IPS DF 6.9 (cell line): ENCODE measurements at places on chromosomes 5 and 9.

- DNase-seq = no peak
Measured at GRCh38 chr9:73667749-73668148, 516.1 kb downstream of the ANXA1 start.

GRCh38 chr5:135395451-135395850 is 3.6 kb downstream of the MACROH2A1 start:
- DNase-seq = no peak

- DNase-seq = no peak
Measured at GRCh38 chr5:59786334-59786805, 107.2 kb downstream of the PDE4D start.

DNA sequence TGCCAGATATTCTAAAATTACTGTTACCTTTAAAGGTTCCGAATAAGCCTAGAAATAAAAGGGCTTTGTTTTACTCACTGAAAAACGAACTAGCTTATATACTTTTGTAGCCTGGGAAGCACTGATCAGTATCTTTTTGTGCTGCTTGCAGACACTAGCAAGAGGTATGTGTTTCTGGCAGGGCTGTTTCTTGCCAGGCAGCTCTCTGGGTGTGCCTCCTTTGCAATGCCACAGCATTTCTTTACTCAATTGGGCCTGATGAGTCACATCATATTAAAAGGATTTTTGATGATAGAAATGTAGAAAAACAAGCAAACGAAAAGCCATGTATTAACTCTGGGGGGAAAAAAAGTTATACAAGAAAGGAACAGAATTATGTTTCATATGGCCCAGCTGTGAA is 35.6 kb downstream of the CD180 start:
- no peak for DNase-seq

DNA sequence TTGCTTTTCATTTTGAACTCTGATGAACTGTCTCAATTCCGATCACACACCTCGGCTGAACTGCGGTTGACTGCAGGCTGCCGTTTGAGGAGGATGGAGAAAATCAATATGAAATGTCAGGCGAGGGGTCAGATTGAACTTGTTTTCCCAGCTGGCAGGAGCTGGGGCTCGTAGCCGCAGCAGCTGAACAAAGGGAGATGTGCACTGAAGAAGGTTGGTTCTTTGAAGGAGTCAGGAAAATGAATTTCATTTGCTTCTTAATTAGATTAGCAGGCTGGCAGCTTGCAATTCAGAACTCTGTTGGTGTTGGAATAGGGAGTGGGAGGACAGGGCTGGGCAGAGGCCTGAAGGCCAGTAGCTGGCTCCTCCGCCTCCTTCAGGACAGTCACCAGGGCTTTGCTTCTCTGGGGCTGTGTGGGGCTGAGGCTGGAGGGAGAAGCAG is 117.4 kb upstream of the GPR151 start:
- DNase-seq = no peak

DNA sequence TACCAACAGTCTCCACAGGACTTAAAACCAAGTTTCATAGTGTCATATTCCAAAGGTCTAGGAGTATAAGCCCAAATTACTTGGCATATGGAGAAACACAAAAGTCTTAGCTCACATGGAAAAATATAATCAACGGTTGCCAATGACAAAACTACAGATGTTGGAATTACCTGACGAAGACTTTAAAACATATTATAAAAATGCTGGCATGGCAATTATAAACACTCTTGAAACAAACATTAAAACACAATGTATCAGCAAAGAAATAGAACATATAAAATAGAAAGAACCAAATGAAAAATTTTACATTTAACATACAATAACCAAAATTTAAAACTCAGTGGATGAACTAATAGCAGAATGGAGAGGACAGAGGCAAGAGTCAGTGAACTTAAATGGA is 7.9 kb upstream of the WDR41 start:
- DNase-seq = no peak

DNA sequence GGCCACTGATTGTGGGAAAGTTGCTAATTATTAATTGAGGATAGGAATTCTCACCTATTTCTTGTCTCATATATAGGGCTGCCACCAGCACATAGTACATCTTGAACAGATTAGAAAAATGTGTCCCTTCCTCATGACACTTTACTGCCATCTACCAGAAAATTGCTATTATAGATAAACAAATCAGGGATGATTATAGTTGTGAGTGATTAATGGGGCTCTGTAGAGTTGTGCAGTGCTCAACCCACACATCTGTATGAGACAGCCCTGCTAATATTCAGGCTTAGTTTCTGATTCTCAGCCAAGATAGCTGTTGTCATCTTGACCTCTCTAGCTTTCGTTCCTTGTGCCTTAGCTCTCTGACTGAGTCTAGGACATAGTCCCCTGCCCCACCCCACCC is 373.3 kb downstream of the TLE4 start:
- DNase-seq = no peak

- no peak for DNase-seq
Measured at GRCh38 chr9:18800579-18800978, 232.4 kb downstream of the SAXO1 start.

GRCh38 chr9:136695435-136695895 is 8.2 kb upstream of the AGPAT2 start:
- no peak for DNase-seq

GRCh38 chr5:109365653-109366052 is 44.1 kb downstream of the PJA2 start:
- DNase-seq = no peak

DNA sequence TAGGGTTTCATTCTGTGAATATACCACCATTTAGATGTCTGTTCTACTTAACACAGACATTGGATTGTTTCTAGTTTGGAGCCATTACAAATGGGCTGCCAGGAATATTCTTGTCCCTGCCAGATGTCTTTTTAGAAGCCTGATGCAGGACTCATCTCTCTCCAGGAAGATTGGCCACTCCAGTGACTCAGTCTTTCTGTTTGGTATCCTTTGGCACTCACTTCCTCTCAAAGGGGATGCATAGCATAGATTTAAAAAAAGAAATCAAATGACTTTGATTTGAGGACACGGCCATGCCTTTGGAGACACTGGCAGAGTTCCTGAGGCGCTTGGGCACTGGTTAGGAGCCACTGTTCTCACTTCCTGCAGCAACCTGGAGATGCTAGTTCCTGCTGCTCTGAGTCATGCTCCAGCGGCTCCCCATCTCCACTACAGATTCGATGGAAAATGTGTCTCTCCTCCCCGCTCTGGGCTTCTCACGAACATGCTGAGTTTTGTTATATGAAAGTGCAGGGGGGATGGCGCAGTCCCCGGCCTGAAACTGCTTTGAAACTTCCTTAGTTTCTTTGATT is 3.5 kb upstream of the ZNF366 start:
- DNase-seq = no peak

- DNase-seq = no peak
Measured at GRCh38 chr9:136019681-136020060, 58.5 kb upstream of the UBAC1 start.

- DNase-seq = no peak
Measured at GRCh38 chr5:170168797-170169196, 63.1 kb downstream of the FOXI1 start.

DNA sequence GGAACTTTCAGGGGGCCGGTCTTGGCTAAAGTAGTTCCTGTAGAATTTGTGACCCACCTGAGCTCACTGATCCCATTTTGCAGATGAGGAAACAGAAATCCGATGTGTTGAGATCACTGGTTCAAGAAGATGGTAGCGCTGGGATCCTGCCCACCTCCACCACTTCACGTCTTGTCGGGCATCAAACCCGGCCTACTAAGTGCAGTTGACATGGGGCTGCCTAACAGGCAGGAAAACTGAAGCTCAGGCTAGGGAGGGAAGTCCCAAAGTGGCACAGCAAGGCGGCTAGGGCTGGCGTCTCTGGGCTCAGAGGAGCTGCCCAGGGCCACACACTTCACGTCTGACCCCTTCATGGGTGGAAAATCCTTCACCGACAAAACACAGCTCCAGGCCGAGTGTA is 502 bp upstream of the ENG start:
- no peak for DNase-seq

- no peak for DNase-seq
Measured at GRCh38 chr9:38358390-38359296, 33.9 kb upstream of the ALDH1B1 start.

DNA sequence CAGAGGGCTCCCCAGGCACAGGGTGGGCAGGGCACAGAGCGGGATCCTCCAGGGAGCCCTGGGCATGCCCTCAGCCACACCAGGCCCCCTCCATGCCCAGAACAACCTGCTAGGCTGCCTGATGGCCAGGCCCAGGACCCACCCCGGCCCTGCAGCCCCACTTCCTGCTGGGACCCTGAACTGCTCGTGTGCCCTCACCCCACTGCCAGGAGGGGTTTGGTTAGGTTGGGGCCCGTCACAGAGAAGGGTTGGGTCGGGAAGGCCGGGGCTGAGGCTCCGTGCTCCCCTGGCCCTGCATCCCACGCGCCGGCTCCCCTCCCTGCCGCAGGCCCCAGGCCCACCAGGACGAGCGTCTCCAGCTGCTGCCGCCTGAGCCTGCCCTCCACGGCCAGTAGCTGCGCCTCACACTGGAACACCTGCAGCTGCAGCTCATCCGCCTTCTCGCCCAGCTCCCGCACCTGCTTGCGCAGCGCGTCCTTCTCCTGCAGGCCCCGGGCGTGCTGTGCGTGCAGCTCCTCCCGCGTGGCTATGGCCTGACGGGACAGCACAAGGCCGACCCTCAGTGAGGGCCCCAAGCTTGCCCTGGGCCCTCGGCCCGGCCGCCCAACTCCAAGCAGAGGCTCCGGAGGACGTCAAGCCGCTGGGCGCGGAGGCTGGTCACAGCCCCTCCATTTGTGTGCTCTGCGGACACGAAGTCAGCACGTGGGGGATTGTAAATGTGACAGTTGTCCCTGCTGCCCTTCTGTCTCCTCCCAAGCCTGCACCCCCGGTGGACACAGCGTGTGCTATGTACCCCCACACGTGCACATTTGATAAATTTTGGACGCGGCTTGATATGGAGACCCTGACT is 4.0 kb upstream of the DNLZ start:
- no peak for DNase-seq

GRCh38 chr5:119187776-119188529 is 117.1 kb downstream of the DMXL1 start:
- DNase-seq = no peak

DNA sequence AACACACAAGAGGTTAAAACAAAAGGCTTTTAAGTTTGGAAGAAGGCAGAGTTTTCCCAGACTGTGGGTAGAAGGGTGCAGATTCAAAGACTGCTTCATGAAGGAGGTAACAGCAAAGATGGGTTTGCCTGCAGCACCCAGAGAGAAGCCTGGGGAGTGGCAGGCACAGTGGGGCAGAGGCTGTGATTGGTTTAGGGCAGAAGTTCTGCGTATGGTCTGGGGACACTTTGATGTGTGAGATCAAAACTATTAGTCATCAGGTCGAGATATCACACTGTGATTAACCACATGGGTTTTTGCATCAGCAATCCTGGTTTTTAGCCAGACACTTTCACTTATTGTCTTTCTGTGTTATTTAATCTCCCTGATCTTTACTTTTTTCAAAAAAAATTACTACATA is 188.8 kb upstream of the GLRA1 start:
- no peak for DNase-seq

- peak; percentile 50 for DNase-seq
Measured at GRCh38 chr9:25716220-25716872, 38.1 kb upstream of the TUSC1 start.

DNA sequence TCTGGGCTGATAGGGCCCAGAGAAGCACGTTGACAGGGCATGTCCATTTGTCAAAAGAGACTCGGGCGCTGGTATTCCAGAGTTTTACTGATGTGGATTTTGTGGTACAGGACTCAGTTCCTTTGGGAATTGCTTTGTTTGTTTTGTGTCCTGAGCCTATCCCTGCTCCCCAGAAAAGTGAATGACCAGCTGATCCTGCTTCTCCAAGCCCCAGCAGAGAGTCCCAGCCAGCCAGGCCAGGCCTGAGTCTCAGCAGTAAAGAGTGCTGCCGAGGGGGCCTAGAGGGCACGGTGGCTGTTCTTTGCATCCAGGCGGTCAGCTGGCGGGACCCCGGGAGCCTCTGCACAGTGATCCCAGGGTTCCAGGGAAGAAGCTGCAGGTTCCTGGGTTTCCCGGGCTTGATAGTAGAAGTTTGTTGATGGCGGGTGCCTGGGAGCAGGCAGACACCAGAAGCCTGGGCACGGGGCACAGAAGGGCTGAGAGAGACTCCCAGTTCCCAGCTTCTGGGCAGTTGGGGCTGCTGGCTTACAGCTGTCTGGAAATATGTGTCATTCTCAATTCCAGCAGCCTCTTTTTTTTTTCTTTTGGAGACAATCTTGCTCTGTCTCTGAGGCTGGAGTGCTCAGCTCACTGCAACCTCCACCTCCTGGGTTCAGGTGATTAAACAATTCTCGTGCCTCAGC is 8.7 kb downstream of the PRDM12 start:
- DNase-seq = no peak

DNA sequence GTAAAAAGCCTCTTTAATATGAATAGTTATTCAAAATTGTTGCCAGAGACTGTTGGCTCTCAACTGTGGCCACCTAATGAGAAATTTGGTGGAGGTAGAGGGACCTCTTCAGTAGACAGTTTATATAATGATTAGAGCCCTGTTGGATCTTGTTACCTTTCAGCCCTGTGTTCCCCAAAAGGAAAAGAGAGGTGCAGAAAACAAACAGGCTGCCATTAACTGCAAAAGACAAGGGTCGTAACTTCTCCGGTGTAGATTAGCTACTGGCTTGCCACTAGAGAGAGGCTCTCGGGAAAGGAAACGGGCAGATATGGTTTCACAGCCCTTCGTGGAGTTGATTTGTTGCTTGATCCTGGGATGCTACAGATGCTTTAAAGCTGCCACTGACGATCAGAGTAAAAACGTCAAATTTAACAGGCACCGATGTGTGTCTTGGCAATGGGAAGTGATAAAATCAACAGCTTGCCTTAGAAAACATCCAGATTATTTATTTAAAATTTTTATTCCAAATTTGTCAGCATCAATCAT is 7.8 kb downstream of the FST start:
- DNase-seq = no peak

- no peak for DNase-seq
Measured at GRCh38 chr9:113580041-113580953, 116.8 kb downstream of the RGS3 start.

DNA sequence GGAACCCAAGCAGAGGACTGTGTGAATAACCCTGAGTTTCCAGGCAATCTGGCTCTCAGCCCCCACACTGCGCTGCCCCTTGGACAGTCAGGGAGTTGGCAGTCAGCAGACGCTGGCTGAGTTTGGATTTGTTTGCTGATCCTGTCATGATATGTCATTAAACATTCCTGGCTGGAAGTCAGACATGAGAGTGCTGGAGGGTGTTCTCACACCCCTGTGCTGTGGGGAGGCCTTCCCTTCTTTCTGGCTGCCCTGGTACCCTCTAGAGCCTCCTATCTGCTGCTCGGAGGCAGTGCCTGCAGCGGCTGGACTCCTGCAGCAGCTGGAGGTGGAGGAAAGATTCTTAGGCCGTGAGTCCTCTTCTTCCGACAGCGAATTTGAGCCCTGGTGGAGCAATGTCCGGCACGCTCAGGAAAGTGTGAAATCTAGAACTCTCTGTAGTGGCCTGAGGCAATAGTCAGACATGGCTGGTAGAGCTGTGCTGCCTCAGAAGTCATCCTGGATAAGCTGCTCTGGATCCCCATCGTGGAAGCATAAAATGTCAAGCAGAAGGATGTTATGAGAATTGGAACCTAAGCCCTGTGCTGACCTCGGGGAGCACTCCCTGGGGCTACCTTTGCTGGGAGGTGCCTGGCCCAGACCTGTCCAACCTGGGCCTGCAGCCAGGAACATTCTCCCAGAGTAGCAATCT is 72.0 kb downstream of the PDE8B start:
- DNase-seq = no peak
